ENCODE measurements at places on chromosomes 5 and 9.

DNA sequence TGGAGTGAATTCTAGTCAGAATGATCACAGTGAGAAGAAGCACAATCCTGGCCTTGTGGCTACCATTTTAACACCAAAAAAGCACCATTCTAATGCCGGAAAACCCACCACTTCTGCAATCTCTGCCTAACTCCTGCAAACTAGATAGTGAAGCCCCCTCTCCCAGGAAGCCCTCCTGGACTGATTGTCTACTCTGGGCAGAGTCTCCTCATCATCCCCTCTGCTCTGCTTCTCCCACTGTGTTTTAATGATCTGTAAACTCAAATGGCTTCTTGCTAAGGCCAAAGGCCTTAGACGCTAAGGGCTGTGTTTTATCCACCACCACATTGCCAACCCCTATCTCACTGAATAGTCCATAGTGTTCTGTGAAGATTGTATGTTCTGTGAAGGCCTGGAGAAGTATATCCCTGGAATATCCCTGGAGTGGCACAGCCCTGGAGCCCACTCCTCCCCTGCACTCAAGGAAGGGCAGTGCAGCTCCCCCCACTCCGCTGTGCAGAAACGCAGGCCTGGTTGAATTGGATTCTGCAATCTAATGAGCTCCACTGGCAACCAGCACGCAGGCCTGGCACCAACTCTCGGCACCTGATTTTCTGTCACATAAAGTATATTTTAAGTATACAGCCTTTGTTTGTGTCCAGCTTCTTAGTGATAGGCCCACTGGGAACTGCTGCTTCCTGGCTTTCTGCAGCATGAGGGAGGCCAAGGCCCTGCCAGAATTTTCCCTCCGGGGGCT is 126.3 kb downstream of the ATPSCKMT start:
- DNase-seq = no peak

- DNase-seq = no peak
Observed at GRCh38 chr9:94981723-94982090, 255.2 kb downstream of the AOPEP start.

- DNase-seq = no peak
Observed at GRCh38 chr5:158769696-158770095, 330.0 kb downstream of the EBF1 start.

GRCh38 chr9:125845271-125845808 is 98.2 kb downstream of the PBX3 start:
- no peak for DNase-seq

Measured in KBM-7 (cell line).